ENCODE measurements at places on chromosomes 11 and 22.

- DNase-seq = no peak
These were observed 122.4 kb downstream of the WT1 start for GRCh38 chr11:32312865-32313403.

- DNase-seq = no peak
These were observed 108.2 kb downstream of the BCR start for GRCh38 chr22:23288301-23289129.

- DNase-seq = no peak
These were observed 10.8 kb downstream of the OVOL1 start for GRCh38 chr11:65797711-65798110.

DNA sequence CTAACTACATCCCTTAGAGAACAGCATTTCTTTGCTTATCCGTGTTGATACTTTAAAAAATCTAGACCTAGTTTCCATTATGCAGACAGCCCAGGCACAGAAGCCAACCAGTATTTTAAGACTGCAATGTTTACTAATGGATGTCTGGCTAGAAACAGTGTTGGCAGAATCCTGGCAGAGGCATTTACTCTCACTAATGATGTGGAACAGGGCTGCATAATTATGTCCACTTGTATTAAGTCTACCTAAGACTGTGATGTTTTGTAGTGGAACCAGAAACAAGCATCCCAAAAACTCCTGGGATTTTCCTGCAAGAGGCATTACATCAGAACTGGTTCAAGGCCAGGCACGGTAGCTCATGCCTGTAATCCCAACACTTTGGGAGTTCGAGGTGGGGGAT, 50.2 kb upstream of the PICALM start:
- DNase-seq = no peak

- peak; percentile 60 for DNase-seq
These were observed at the start of gene GATD1 for GRCh38 chr11:777288-778255. Gene GATD1 (minus strand): TSS chr11:777487. CDS start chr11:777462, 25 bp downstream.

GRCh38 chr22:28585324-28585723, 94.3 kb downstream of the TTC28 start:
- DNase-seq = no peak

DNA sequence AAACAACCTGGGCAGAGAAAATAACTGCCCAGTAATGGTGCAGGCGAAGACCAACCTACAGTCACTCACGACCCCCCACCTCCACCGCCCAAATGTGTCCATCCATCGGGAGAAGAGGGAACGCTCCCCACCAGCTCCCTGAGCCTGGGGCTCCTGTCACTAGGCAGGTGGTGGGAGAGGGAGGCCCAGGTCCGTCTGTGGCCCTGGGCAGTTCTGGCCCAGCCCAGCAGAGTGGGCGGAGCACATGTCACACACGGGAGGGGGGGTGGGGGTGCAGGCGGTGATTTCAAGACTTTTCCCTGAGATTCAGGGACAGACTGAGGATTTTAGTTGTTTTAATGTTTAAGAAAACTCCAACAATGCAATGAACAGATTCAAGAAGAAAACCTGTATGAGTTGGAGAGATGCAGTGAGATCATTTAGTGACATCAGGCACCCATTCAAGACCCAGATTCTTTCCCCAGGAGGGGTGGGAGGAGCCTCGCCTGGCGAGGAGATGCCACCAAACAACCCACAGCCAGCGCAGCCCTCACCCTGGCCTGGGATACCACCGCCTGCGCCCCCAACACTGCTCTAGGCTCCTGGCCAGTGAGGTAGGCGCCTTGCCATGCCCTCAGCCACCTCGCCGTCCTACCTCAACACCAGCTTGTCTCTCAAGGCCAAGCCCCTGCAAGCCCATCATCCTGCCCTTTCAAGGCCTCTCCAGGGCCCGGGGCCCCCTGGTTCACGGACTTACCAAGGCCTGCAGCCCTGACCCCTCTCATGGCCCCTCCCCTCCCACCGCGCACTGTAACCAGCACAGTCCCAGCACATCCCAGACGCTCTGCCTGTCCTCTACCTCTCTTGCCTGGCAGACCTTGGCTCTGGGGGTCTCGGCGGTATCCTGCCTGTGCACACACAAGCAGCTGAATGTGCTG, 36.8 kb downstream of the TBX1 start:
- DNase-seq = no peak

- DNase-seq = no peak
These were observed 492.4 kb upstream of the CCDC90B start for GRCh38 chr11:83778596-83778995.

DNA sequence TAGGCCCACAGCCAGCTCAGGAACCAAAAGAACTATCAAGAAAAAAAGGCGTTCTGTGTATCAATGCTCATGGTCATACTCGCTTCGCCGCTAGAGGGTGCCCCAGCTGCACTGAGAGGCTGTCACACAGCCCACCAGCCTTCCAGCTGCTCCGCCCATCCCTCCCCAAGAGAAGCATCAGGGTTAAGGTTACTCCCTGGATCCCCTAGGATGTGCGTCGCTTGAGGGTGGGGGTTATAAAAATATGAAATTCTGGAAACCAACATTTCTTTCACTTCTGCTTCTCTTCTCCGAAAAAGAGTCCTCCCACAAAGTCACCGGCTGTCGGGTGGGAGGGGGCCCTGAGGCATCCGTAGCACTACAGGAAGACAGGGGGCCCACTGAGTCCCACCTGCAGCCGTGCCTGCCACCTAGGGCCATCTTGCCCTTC, 1.7 kb downstream of the CBX6 start:
- DNase-seq = no peak

GRCh38 chr11:121810291-121810690, 305.7 kb downstream of the BLID start:
- DNase-seq = no peak

DNA sequence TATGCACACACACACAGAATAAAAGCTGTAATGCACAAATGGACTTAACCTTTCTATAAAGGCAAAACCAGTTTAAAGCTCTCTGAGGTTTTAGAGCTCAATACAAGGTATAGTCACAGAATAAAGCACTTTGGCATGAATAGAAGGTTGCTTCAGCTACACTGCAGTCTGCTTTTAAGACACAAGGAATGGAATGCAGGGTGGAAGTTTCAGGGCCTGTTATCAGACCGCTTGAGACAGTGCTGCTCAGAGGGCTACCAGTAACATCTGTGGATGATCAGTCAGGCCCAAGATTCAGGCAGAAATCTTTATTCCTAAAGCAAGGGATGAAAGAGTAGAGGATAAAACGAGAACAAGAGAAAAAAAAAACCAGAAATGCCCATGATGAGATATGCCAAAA, 46.7 kb downstream of the CD44 start:
- no peak for DNase-seq

DNA sequence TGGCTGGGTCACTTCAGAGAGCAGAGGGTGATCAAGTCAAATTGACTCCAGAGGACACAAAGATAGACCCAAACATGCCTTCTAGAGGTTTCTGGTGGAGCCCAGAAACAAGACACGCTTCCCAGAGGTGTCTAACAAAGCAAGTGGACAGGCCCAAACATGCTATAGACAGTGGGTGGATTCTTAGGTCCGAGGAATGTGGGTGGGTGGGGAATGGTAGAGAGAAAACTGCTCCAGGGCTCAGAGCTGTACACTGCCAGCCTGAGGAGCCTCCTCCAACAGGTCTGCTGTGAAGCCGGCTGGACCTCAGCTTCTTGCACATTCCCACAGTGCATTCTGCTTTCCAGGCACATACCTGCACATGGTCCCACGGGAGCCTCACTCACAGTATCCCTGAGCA, 116.8 kb upstream of the NECTIN1 start:
- no peak for DNase-seq

DNA sequence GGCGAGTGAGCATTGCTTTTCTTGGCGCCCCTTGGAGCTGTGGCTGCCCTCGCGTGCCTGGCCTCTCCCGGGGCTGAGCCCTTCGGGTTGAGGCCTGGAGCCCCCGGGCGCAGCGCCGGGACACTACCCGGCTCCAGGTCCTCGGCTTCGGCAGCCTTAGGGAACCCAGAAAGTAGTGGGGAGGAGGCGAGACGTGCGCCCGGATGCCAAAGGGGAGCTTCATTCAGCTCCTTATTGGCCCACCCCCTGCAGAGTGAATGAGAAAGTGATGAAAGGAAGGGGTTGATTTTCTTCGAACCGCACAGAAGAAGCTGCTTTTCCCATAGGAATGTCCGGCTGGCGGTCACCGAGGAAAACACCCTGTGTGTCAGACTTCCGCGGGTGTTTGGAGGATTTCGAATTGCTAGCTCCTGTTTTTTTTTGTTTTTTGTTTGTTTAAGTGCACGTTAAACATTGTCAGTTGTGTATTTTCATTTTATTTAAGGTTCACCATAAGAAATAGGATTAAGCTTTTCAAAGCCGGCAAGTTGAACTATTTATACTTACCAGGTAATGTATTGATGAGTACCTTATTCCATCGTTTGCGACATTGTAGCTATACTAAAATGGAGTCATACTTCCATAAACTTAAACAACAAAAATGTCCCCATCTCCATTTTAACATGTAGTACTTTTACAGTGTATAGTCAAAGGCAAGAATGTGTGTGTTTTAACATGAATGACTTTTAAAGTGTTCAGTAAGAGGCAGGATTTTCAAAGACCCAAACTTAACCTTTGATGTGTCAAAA, 841 bp upstream of the EIF4G2 start:
- DNase-seq = no peak

DNA sequence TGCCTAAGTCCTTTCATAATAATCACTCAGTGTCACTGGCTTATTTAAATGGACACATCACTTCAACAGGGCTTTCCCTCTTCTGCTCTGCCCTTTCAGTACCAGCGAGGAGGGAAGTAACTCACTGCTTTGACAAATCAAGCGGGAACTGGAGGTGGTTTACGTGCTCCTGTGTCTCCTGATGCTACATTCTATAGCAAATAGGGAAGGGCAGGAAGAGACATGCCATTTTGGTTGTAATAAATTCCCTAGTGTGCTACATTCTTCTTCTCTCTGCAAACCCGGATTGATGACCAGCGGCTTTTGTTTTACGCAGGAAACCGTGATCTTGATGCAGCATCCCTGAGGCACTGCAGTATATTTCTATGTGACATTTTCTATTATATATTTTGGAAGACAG, 371.1 kb upstream of the SYN3 start:
- no peak for DNase-seq

- no peak for DNase-seq
These were observed 26.1 kb upstream of the PPP2R1B start for GRCh38 chr11:111792314-111792713.

DNA sequence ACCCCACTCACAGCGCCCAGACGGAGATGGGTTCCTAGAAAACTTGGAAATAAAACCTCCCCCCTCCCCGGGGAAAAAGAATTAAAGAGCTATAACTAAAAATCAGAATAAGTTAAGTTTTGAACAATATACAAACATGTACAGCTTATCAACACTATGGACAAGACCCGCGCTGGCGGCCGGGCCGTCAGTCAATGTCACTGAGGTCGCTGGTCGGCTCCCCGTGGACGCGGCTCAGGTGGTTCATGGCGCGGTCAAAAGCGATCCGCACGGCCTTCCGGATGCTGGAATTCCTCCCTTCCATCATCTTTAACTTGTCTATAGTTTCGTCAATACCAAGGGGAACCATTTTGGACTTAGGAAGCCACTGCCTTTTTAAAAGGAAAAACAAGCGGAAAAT, 53.6 kb downstream of the BRD1 start:
- DNase-seq = no peak

DNA sequence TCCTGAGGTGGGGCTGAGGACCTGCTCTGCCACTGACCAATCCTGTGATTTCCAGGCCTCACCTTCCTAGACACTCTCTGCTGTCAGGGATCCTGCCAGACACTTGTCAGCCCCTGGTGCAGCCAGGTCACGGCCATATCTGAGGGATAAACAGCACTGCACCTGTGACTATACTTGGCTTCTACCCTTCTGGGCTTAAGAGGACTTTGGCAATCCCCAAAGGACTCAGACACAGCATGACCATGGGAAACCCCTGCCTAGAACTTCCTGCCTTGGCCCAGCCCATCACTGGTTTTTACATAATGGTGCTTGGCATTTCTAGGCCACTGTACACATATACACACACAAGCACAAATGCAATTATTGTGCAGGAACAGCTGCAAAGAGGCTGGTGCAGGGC, 11.6 kb upstream of the OLFML1 start:
- no peak for DNase-seq

GRCh38 chr11:111540114-111540936, at the start of gene LAYN:
Gene LAYN (plus strand): TSS chr11:111540720. CDS start chr11:111540844, 124 bp downstream.
- DNase-seq = no peak

- DNase-seq = no peak
These were observed 17.9 kb downstream of the SWAP70 start for GRCh38 chr11:9681583-9682372.

- DNase-seq = no peak
These were observed 512.0 kb downstream of the OPCML start for GRCh38 chr11:133020372-133020714.

GRCh38 chr22:22772883-22773282, 114.7 kb upstream of the IGLL5 start:
- DNase-seq = no peak

- no peak for DNase-seq
These were observed 638 bp downstream of the PARVA start for GRCh38 chr11:12377824-12378593.

DNA sequence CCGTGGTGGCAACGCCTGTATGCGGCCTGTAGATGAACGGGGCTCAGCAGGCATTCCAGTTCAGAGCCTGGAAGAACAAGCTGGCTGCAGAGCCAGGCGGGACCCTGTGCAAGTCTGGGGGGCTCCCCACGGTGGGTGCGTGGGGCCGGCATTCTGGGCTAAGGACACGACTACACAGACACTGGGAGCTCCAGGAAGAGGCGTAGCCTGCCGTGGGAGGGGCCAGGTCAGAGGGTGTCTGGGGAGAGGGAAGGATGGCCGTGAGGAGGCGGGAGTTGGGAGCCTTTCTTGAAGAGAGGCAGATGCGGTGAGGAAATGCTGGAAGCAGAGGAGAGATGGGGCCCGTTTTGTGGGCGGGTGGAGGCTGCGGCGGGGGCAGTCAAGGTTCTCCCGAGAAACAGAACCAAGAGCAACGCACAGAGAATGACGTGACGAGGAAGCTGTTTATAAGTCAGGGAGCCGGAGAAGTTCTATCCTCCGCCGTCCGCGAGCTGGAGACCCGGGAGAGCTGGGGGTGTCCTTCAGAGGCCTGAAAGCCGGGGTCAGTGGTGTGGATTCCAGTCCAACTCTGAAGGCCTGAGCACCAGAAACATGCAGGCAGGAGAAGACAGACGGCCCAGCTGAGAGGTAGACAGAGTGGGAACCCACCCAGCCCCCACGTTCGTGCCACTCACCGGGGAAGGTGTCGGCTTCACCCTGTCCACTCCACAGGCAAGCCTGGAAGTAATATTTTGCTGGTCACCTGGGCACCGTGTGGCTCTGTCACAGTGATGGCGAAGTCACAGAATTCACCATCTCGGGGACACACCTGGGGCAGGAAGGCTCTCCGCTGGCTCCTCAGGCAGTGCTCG, 529.6 kb downstream of the BRD1 start:
- no peak for DNase-seq
